ENCODE measurements at places on chromosomes 2 and 18.

GRCh38 chr2:81196383-81196851 lies 891.9 kb upstream of the LRRTM1 start:
- DNase-seq: no peak

- DNase-seq: peak; percentile 21
Observed at GRCh38 chr2:119264781-119265692, 41.4 kb downstream of the STEAP3 start.

DNA sequence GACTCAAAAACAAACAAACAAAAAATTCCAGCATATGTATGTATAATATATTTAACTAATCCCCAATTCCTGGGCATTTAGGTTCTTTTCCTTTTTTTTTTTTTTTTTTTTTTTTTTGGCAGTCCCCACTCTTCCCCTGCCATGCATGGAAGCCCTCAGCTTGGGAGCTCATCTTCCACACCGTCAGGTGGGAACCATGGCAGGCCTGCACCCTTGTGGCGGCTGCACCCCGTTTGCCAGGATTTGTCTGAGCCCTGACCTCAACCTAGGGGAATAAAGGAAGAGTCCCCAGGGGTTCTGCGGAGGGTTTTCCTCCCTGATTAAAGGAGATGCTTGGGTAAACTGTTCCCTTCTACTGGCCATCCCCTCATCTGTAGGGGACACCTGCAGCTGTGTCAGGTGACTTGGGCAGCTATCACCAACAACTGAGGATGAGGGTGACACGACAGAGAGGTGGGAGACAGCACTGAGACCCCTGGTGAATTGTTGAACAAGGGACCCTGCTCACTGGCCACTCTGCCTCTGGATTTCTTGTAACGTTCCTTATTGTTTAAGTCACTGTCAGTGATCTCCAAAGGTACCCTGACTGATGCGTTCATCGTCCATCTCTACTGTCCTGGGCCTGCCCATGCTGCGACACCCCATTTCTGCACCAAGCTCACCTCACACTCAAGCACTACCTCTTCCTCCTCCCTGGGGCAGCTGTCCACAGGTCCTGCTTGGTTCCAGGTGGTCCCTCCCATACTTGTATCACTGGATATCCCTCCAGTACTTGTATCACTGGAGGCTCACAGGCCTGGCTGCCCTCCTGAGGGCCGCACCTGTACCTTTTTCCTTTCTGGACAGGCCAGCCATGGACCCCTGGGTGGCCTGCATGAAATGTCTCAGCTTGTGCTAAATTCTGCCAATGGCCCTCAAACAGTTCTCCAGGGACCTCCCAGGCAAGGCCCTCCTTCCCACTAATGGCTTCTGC lies 14.5 kb downstream of the TMEM185B start:
- no peak for DNase-seq

DNA sequence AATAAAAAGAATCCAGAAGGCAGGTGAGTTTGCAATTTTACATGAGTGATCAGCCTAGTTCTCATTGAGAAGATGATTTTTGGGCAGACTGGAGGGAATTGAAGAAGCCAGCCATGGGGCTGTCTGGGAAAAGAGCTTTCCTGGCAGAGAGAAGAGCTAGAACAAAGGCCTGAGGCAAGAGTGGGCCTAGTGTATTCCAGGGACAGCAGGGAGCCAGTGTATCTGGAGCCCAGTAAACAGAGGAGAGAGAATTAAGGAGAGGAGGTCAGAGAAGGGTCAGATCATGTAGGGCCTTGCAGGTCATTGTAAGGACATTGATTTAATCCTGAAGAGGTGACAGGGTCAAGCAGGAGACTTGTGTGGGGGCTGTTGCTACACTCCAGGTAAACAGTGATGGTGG lies 195.8 kb downstream of the SATB2 start:
- no peak for DNase-seq

- DNase-seq: no peak
Observed at GRCh38 chr2:110729106-110729505, 3.3 kb upstream of the ACOXL start.

GRCh38 chr18:54690198-54690597 lies 99.2 kb downstream of the DYNAP start:
- DNase-seq: no peak

GRCh38 chr2:143148011-143148410 lies 18.8 kb downstream of the ARHGAP15 start:
- no peak for DNase-seq

- no peak for DNase-seq
Observed at GRCh38 chr2:176167398-176167797, 10.3 kb downstream of the HOXD3 start.

DNA sequence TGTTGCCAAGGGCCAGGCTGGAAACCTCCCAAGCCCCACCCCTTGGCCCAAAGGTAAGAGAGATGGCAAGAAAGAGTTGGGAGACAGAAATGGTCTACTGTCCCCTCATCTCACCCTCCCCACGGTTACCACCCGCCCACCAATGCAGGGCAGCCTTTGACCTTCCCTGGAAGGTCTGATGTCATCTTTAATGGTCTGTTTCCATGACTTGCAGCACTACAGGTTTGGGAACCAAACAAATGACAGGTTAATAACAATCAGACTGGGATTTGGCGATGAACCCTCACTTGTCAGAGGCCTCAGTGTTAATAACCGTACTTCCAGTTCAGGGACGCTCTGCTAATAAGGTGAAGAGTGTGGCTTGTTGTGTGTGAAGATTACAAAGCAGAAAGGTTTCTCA lies 70.4 kb downstream of the MRO start:
- DNase-seq: no peak

DNA sequence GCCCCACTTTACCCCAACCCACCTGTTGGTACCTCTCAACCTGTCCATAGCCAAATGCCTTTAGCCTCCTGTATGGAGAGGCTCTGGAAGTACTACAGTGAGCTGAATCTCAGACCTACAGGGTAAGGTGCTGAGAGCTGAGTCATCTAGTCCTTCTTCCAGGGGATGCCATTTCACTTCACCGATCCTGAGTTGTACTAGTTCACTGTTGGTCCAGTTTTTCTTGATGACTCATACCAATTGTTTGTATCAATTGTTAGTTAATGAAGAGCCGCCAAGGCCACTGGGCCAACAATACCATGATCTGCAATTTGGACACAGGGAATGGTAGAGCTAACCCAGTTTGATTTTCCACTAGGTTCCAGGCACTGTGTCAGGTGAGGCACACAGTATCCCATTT lies 257.0 kb downstream of the CLIP4 start:
- DNase-seq: no peak

GRCh38 chr2:178452334-178452733 lies 1.2 kb downstream of the PJVK start:
- DNase-seq: no peak

- DNase-seq: no peak
Observed at GRCh38 chr18:12851716-12852115, 32.3 kb downstream of the PTPN2 start.

DNA sequence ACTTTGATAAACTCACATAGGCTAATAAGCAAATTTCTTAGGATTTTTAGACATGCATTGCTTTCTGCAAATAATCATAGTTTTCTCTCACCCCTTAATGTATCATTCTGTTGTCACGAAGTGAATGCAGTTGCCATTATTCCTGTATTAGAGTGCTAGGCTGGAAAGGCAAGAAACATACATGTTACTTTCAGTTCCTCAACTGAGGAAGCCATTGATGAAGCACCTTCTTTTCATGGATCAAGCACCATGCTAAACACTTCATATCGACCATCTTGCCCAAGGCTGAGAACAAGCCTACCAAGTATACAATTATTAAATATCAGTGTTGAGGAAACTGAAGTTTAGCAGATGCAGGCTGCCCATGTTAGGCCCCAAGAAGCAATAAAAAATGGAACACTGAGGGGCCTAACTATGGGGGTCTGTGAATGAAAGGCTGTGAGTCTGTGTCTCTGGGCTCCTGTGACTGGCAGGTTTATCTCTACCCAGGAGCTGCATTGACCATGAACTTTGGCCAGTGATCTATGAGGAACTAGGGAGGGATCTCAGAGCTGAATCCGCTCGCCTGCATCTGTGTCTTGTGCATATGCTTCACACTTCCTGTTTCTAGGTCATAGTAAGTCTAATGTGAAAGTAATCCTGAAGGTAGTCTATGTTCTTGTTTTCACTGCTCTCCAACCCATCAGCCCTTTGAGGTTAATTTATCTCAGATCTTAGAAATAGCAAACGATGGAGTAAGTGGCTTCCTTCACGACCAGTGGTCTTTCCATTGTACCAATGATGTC lies 16.0 kb upstream of the TSPYL6 start:
- DNase-seq: no peak

GRCh38 chr2:3301001-3301400 lies 76.6 kb downstream of the EIPR1 start:
- DNase-seq: no peak

DNA sequence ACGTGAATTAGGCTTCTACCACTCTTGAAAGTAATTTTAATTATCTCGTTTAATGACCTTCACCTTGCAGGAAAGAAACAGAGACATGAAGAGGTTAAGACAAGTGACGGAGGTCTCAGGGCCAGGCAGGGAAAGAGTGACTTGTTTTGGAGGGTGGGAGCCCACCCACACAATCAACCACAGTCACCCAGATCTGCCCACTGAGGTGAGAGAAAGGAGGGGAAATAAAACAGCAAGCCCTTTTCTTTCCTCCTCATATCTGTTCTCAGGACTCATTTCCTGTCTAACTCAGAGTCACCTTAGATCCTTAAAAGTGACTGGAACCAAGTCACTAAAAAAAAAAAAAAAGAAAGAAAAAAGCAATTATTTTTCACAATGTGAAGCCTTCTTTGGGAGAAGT lies 26.8 kb downstream of the ATP8B1 start:
- DNase-seq: no peak

DNA sequence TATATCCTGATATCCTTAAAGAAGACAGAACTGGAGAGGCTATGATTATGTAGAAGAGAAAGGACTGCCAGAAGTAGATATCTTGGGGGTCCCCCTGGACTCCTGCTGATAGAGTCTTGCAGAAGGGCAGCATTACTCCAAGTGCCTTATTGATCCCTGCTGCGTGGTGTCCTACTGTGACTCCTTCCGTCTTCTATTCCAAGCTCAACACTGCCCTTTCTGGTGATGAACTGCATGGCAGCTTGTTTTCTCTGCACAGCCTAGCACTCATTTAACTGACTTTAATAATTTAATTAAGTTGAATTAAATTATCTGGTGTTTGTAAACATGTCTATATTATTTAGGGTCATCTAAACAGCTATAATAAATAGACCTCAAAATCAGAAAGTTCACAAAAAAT lies 194.1 kb upstream of the DSEL start:
- DNase-seq: no peak

DNA sequence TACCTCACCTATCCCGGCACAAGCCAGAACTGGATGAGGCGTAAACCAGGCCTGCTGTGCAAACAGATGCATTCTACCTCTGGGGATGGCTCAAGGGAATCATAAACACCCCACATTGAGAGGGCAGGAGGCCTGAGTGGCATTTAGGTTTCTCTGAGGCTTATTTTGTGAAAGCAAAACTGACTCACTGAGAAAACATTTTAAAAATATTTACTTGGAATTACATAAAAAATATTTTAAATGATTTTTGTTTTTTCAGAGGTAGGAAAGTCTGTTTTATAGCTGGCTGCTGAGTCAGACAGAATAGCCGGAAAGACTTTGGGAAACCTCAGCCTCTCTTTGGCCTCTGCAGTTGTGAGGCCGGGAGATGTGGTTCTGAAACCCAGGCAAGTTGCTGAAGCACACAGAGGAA lies 244.1 kb downstream of the NCKAP5 start:
- DNase-seq: no peak

DNA sequence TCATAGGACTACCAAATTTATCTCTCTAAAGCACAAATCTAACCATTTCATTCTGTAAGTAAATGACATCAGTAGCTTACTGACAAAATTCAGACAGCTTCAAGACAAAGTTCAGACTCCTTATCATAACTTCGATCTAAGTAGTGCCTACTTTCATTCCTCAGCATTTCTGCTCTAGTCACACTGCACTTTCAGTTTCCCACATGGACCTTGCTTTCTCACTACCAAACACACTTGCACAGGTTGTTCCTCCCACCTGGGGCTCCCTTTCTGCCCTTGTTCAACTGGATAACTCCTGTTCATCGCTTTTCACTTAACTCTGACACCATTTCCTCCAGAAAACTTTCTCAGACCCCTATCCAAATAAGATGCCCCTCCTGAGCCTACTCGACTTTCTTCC lies 22.1 kb upstream of the CCDC150 start:
- no peak for DNase-seq

DNA sequence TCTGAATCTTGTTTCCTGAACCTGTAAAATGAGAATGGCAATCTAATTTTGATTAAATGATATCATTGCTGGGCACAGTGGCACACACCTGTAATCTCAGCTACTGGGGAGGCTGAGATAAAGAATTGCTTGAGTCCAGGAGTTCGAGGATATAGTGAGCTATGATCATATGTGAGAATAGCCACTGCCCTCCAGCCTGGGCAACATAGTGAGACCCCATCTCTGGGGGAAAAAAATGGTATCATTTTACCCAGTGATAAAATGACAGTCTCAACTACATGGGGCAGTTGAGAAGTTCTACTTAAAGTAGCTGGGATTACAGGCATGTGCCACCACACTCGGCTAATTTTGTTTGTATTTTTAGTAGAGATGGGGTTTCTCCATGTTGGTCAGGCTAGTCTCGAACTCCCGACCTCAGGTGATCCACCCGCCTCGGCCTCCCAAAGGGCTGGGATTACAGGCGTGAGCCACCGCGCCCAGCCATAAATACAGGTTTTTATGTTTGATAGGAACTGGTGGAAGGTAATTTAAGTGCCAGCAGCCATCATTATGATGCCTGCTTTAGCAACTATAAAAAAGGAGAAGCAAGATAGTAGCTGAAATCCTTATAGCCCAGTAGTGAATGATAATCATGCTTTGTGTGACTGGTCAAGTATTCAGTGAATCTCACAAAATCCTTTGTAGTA lies 17.0 kb downstream of the BZW1 start:
- DNase-seq: no peak

GRCh38 chr18:47932603-47933002 lies 2.1 kb upstream of the SMAD2 start:
- no peak for DNase-seq

DNA sequence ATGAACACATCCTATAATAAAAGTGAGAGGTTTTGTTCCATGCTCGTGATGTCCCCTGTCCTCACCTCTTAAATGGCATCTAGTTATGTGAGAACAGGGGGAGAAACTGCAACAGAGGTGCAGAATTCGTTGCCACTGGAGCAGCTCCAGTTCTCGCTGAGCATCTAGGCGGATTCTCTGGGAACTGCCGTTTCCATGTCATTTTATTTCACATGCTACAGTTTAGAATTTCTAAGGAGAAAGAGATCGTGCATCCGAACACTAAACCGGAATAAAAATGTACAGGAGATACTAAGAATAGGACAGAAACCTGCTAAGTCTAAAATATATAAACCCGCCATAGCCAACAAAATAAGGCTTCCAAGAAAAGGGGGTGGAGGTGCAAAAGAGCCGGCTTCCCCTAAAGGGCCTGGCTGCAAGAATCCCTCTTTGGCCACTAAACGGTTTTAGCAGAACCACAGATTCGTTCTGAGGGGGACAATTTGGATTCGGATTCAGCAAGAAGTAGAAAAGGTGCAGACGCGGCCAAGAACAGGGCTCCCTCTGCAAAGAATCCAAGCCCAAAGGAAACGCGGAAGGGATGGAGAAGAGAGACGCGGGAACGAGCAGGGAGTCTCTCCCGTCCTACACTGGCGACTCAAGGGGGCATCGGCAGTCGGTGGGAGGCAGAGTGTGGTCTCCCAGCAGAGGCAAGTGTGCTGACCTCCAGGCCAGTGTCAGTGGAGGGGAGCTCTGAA lies 1.3 kb downstream of the TMEM163 start:
- DNase-seq: no peak

- DNase-seq: no peak
Observed at GRCh38 chr2:10716581-10716980, 4.8 kb upstream of the ATP6V1C2 start.

- DNase-seq: no peak
Observed at GRCh38 chr2:46252891-46253659, 44.1 kb upstream of the EPAS1 start.
